ENCODE measurements at places on chromosomes 2 and 18.

- DNase-seq = no peak
Measured at GRCh38 chr2:126752876-126753275, 96.9 kb downstream of the GYPC start.

DNA sequence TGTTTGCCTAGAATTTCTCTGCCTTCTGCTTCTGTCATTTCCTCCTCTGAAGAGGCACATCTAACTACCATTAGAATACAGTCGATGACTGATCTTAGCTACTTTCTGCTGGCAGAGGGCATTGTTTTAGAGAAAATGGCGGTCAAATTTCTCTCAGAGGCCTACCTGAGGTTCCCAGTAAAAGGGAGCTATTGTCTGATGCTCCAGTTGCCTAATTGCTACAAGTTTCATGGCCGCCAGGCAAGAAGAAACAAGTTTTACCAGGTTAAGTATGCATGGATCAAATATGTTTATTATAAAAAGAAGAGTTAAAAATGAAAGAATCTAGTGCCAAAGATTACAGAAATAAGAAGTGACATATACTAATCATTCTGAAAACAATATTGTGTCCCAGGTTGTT lies 416.6 kb downstream of the DSC3 start:
- no peak for DNase-seq

- DNase-seq = peak; percentile 17
Measured at GRCh38 chr2:98086491-98087446, at the start of gene VWA3B. TSS of gene VWA3B (plus strand) at chr2:98087167. CDS start at chr2:98093093, 5,926 bp downstream.

GRCh38 chr2:109517118-109517889 lies 96.5 kb downstream of the SEPTIN10 start:
- no peak for DNase-seq

DNA sequence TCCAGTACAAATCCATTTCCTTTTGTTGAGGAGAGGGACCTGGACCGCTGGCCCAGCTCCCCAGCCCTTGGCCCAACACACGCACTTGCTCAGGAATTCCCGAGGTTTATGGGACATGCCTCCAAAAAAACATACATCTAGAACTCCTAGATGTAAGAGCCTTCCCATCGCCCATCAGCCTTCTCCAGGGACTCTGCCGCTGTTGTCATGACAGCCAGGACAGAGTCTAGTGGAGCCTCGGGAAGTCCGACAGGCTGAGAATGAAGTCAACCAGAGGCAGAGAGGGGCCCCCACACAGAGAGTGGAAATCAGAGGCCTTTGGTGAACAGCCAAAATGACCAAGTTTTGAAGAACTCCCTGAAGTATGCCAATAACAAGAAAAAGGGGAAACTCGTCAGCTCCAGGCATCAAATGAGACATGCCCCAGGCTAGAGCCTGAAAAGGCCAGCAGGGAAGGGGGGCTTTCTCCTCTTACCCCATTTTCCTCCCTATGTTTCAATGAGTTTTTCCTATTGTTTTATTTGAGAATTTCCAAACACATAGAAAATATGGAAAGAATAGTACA lies 43.2 kb upstream of the CAB39 start:
- no peak for DNase-seq

- no peak for DNase-seq
Measured at GRCh38 chr2:74314107-74314506, 29.1 kb downstream of the SLC4A5 start.

DNA sequence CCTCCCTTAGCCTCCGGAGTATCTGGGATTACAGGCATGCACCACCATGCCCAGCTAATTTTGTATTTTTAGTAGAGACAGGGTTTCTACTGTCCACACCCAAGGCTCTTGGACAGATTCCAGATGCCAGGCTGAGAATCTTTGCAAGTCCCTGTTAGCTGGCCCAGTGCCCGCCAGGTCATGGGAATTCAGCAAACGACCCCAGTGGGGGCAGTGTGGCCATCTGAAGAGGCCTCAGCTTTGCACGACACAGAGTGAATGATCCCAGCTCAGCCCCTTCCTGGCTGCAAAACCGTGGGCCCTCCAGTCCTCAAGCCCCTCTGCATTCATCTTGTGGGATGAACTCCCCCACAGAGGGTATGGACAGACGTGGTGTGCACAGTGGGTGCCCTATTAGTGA lies 179.5 kb upstream of the ID2 start:
- no peak for DNase-seq

DNA sequence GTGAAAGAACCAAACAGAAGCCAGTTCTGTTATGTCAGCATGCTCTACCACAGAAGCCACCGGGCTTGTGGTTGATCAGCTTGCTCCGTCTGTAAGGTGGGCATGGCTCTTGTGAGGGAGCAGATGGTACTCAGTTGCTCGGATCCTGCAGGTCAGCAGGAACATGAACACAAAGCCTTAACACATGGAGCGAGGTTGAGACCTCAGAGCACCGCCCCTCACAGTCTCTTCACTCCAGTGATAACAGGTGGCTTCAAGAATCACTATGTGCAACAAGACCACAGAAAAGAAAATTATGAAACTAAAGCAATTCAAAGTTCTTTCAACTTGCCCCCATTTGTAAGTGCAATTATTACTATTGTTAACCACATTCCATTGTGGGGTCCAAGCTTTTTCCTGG lies 72.1 kb downstream of the OSBPL6 start:
- DNase-seq = no peak

DNA sequence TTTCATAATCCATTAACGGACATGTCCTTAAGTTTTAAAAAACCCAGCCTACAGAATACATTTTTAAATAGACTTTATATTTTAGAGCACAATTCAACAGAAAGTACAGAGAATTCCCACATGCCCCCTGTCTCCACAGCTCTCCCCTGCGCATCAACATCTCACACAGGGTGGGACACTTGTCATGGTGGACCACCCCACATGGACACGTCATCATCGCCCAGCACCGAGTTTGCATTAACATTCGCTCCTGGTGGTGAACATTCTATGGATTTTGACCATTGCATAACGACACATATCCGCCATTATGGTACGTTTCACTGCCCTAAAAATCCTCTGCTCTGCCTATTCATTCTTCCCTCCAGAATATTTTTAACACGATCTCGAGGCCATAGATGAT lies 1.1 kb upstream of the KCNF1 start:
- DNase-seq = no peak

- no peak for DNase-seq
Measured at GRCh38 chr2:211534632-211535031, 978.2 kb downstream of the CPS1 start.

- DNase-seq = no peak
Measured at GRCh38 chr2:218806346-218806978, 24.5 kb downstream of the CYP27A1 start.

- DNase-seq = no peak
Measured at GRCh38 chr18:26700201-26700600, 151.8 kb upstream of the KCTD1 start.

- no peak for DNase-seq
Measured at GRCh38 chr2:143499061-143499460, 369.8 kb downstream of the ARHGAP15 start.

- DNase-seq = no peak
Measured at GRCh38 chr2:8087480-8087840, 594.4 kb upstream of the ID2 start.

DNA sequence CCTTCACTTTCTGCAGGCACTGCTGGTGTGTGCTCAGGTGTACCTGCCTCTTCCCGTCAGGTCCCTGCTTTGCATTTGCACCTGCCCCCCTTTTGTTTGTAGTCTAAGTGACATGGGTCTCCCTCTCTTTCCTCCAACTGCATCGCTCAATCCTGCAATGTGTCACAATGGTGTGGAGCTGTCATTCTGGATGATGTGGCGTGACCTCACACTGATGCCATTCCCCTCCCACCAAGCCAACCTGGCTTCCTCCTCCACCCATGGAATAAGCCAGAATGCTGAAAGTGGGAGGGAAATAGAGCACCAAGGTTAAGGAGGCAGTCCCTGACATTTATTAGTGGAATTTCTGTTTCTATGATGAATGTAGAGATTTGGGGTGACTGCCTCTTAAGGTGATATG lies 156.7 kb downstream of the ZBTB7C start:
- no peak for DNase-seq

DNA sequence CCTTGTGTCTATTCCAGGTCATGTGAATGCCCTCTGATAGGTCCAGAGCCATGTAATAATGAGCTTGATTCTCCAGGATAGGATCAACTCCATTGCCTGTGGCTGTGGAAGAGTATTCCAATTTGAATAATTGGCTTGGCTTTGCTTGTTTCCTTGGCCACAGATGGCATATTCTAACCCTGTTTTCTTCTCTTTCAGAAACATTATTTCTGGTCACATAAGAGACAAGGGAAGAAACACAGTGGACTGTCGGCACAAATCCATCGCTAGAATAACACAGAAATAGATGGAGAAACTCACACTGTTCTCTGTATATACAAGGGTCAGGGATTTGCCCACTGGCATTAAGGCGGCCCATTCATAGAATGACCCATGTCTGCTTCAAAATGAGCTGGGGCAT lies 278.4 kb upstream of the CCDC68 start:
- DNase-seq = no peak

DNA sequence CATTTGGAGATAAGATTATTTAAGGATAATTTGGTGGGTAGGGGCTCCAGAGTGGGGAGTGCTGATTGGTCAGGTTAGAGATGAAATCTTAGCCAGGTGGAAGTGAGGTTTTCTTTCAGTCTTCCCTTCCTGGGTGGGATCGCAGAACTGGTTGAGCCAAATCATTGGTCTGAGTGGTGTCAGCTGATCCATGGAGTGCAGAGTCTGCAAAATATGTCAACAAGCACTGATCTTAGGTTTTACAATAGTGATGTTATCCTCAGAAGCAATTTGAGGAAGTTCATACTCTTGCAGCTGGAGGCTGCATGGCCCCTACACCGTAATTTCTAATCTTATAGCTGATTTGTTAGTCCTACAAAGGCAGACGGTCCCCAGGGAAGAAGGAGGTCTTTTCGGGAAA lies 1483.4 kb upstream of the ZEB2 start:
- no peak for DNase-seq

DNA sequence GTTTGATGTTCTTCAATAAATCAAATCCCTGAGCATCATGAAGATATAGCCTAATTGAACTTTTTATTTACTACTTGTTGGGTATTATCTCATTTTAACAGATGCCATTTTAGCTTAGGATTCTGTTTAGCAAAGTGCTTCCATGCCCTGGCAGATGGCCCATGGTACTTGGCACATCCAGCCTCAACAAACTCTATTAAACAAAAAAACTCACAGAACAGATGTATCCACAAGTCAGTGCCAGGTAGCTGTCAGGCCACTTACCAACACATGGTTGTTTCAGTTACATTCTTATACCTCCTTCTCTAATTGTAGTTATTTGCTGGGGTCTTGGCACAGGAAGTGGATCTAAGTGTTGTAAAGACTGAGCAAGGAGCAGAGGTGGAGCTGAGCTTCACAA lies 29.6 kb downstream of the GAD1 start:
- DNase-seq = no peak

DNA sequence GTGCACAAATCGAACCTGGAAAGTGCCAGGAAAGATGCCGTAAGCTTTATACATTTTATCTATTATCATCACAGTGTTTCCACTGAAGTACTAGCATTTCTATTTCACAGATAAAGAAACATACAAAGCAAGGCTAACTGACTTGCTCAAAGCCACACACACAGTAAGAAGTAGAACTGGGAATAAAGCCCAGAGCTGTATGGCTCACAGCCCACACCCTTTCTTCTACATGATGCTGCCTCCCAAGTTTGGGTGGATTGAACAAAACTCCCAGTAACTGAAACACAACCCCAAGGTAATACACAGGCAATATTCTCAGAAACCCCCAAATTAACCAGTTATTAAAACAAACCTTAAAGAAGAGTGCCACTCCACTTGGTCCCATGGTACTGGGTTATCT lies 11.2 kb downstream of the SAP130 start:
- DNase-seq = no peak

DNA sequence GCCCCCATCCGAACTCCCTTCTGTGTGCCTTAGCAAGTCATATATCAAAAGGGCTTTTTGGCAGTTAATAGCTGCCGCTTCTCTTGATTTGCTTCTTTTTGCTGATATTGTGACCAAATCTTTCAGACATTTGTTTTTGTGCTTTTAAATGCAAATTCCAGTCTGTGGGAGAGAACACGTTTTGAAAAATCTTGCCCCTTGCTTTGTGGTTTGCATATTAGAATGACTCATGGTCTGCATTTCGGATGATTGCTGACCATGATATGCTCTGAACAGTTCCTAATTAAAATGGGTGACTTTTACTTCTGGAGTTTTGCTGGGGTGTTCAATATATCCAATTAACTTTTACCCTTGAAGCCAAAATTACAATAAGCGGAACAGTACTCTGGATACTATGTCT lies 58.2 kb upstream of the ST6GAL2 start:
- no peak for DNase-seq

GRCh38 chr2:127365211-127365643 lies 22.5 kb downstream of the MAP3K2 start:
- no peak for DNase-seq

DNA sequence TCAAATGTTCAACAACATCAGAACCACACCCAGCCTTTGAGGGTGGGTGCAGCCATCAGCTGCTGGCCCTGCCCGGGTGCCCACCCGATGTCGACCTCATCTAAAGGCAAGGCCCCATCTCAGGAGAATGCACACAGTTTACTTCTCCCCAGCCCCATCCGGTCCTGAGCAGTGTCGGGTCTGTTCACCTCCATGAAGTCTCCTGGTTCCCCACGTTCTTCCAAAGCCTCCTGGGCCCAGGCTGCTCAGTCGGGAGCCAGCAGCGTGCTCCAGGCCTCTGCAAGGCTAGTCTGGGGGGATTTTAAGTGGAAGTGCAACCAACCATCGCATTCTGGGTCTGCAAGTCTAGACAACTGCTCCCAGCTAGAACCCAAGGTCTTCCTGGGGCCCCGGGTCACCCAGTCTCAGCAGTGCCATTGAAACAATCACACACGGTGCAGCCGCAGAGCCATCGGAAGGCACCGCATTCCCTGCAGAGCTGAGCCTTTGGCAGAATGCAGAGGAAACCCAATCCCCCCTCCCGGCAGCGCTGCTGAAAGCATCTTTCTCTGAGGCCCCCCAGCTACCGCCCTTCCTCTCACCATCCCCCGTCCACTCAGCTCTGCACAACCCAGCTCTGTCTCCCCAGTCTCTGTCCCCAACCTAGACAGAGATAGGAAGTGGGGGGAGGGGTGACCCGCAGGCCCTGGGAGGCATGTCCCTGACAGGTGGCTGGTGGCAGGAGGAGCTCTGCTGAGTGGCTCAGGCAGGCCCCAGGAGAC lies 8.5 kb downstream of the ESPNL start:
- DNase-seq = no peak

GRCh38 chr2:240991378-240992263 lies 6.8 kb upstream of the SNED1 start:
- DNase-seq = no peak
